ENCODE measurements at places on chromosomes 1 and 21. TPM values are rescaled to one million over a fixed set of nuclear protein-coding genes. Genes with fewer than 3 reads are reported as not detected.

Gene SPRR1B
- not detected for total RNA-seq

Gene TAL1
- not detected for total RNA-seq

- no peak for DNase-seq
These were observed 83.8 kb downstream of the GON4L start for GRCh38 chr1:155773221-155773620.

GRCh38 chr1:30036229-30036547 lies 687.2 kb downstream of the MATN1 start:
- no peak for DNase-seq

DNA sequence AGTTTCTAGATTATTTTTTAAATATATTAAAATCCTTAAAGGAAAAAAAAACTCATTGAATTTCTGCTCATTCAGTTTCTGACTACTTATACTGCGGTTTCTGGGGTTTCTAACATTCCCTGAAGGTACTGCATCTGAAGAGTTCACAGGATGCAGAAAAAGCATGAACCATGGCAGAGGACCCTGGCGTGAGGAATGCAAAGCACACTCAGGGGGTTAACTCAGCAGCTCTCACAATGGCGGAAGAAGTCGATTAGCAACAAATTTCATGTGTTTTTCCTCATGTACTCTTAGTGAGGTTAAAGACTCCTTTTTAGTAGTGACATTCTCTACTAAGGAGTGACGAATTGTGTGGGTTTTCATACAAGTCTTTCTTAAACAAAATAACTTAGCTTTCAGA lies 975.6 kb downstream of the NCAM2 start:
- no peak for DNase-seq

GRCh38 chr1:245512980-245513578 lies 358.3 kb downstream of the KIF26B start:
- no peak for DNase-seq

DNA sequence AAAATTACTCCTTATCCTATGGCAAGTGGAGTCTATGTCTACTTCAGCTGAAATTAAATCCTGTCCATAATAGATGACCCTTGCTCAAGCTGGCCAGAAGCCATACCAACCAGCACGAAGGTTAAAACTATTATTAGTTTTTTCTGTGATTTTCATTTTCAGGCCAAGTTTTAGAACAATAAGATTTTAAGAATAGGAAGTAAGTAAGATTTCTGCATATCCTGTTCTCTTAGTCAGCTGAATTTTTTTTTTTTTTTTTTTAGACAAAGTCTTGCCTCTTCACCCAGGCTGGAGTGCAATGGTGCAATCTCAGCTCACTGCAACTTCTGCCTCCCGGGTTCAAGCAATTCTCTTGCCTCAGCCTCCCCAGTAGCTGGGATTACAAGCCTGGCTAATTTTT lies 6.1 kb upstream of the RBP7 start:
- no peak for DNase-seq
